ENCODE measurements at places on chromosomes 5 and 9.

- DNase-seq, result no peak
These were observed 15.0 kb downstream of the SIT1 start for GRCh38 chr9:35635730-35636129.

- no peak for DNase-seq
These were observed 43.3 kb downstream of the SLC28A3 start for GRCh38 chr9:84297162-84297821.

DNA sequence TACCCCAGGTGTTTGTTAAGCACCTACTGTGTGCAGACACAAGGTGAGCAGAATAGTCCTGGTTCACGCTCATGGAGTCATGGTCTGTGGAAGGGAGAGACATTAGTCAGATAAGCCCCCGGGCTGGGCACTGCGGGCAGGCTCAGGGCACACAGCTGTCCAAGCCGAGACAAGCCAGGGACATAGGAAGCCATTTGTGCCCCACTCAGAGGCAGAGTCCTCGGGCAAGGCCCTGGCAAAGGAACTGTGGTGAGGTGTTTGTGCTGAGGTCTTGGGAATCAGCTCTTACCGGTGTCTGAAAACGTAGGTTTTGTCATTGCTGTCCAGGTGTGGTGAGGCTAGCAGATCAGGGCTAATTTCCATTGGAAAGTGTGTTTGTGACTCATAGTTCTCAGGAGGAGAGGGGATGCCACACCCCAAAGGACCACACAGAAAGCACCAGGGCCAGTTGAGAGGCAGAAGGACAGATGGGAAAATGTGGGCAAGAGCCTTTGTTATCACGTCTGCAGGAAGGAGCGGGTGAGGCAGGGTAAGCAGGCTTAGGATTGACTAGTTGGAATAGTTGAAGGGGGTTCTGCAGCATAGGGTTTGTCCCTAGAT is 46.1 kb upstream of the NEURL1B start:
- DNase-seq, result no peak

DNA sequence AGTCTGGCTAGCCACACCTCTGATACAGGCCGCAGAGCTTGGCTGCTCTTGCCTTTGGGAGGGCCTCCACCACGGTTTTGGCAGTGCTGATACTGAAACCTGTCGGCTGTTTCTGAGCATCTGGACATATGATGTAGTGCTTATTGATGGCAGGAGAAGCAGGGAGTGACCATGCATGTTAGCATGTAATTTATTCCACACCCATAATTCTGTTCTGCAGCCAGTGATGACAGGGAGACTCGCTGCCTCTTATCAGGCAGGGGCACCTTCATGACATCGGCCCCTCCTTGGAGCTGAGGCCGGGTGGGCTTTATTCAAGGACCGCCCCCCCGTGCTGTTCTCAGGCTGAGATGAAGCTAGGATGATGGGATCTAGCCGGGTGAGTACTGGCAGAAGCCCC is 49.0 kb downstream of the OLFM1 start:
- no peak for DNase-seq

- DNase-seq, result no peak
These were observed 2.2 kb upstream of the FOXD1 start for GRCh38 chr5:73450672-73451223.

GRCh38 chr5:141799507-141800167 is 78.6 kb downstream of the PCDH1 start:
- no peak for DNase-seq

- no peak for DNase-seq
These were observed 273.3 kb downstream of the MAN2A1 start for GRCh38 chr5:109962882-109963603.

DNA sequence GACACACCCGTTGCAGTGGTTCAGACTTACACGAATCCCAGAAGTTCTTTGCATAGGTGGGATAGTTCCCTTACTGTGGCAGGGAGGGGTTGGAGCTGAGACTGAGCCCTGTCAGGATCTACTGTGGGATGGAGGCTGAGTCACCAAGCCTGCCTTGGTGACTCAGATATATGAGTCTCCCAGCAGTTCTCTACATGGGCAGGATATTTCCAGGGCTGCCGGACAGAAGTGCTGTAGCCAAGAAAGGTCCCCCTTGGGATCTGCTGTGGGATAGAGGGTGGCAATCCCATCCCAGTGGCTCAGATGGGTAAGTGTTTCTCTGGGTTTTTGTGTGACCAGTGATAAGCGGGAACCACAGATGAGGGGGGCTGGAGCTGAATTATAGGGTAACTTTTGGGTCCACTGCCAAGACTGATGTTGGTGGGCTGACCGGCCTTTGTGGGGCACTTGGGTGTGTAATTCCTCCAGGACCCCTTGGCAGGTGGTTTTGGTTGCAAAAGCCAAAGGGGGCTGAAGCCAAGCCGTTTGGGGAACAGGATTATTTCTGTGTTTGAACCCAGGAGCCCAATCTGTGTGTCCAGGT is 18.7 kb downstream of the XRCC4 start:
- DNase-seq, result no peak

GRCh38 chr5:84494453-84494852 is 109.8 kb upstream of the EDIL3 start:
- DNase-seq, result no peak
